ENCODE measurements at places on chromosomes 4 and X. TPM values are rescaled to one million over a fixed set of nuclear protein-coding genes. Genes with fewer than 3 reads are reported as not detected.

Gene ASMT
- total RNA-seq: not detected

Gene GNRHR
- total RNA-seq: not detected

Gene BBS7
- total RNA-seq: 10.7 TPM

Gene TCEAL5
- not detected for total RNA-seq

Gene NLGN3
- total RNA-seq: 2.9 TPM

Gene PNMA6F
- total RNA-seq: not detected

Data from T-cell (primary cell).